ENCODE measurements at places on chromosomes 6 and 20.

- DNase-seq: no peak
Observed at GRCh38 chr6:27241443-27241842, 6.1 kb upstream of the PRSS16 start.

DNA sequence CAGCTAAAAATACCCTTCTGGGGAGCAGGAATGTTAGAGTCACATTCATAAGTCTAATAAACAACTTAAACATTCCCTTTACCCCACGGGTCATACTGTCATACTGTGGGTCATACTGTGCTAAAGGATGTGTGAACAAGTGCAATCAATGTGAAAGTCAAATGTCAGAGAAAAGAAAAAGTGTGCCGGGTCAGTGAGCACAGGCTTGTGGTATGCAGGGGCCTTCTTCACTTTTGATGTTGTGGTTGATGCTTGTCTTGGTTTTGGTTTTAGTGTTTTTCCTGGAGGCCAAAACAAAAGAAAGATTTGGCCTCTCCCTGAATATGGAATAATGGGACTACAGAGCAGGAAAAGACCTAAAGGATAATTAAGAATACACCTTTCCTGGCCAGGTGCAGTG is 267.9 kb upstream of the PLN start:
- DNase-seq: no peak

DNA sequence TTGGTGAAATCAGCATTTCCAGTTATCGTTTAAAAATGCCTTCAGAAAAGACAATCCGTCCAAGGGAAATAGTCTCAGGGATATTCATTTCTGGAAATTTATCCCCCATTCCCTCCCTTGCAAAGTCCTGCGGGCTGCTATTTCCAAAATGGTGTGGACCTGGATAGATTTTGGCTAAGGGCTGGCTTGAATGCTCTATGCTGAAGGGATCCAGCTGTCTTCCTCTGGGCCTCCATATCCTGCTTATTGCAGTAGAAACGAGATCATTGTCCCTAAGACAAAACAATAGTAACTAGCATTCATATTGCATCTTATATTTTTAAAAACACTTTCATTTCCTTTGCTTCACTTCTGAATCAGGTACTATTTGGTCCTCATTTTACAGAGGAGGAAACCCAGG is 129.9 kb downstream of the ANKRD60 start:
- DNase-seq: no peak

DNA sequence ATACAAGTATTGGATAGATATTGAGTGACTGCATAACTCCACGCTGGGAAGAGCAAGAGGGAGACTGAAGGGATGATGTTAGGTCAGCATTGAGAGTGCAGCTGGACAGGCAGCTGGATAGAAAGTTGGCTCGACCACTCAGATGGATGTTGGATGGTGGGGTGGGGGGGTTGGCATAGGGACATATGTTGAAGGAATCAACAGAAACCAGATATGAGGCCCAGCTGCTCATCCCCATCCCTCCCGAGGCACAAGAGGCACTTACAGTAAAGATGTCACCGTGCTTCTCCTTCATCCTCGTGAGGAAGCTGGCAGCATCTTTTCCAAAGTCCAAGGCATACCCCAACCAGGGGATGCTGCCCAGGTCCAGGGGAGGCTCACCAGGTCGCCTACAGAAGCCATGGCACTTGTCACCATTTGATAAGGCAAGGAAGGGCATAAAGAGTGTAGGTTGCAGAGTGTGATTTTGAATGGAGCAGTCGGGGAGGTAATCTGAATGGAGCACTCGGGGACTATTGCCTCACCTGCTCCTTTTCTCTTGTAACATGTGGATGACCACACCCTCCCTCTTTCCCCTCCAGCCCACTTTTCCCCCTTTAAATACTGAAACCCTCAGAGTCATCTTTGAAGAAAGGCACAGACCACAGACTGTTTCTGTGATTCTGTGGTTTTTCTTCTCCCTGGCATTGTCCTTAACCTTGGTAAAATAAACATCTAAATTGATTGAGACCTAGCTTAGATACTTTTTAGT is 18.0 kb downstream of the PTGIS start:
- DNase-seq: no peak

- no peak for DNase-seq
Observed at GRCh38 chr6:118708744-118709143, 57.4 kb upstream of the CEP85L start.

All from NCI-H187 (cell line).